ENCODE measurements at places on chromosomes 16 and 17.

- DNase-seq: no peak
These were observed 2.5 kb downstream of the GUCY2D start for GRCh38 chr17:8004899-8005298.

GRCh38 chr17:18093616-18094408, 6.1 kb downstream of the DRG2 start:
- DNase-seq: no peak

GRCh38 chr17:61318684-61319098, 81.0 kb upstream of the TBX2 start:
- no peak for DNase-seq

DNA sequence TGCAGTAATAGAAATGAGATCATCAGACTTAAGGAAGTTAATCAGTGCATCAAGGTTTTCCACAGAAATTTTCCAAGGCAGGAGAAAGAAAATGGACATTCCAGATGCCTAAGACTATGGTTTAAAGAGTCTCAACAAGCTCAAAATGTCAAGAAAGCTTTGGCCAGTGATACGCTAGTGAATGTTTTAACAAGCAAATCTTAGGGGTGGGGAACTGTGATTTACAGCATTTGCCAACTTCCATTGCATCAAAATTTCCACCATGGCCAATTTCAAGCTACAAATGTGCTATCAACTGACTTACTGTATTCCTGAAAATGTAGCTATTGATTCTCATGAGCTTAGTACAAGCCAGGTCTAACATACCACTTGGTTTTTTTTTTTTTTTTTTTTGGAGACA, 82.4 kb upstream of the CLEC3A start:
- DNase-seq: no peak

DNA sequence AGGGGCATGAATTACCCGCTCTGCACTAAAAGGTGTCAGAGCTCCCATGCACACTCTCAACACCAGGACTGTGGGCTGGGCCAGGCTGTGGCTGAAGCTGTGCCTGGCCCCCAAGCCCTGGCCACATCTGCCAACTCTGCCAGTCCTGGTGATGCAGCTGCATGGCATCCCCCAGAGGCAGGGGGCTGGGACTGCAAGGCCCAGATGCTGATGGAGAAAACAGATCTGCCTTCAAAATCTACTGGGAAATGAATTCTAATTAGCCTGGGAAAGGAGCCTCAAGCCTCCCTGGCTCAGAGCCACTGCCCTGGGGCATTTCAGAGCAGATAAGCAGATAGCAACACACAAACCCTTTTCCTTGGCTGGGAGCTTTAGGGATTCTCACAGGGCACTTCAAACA, 3.4 kb downstream of the CHST6 start:
- no peak for DNase-seq

All from stimulated activated CD8-positive, alpha-beta memory T cell treated with anti-CD3 and anti-CD28 coated beads, Interleukin-7, amount 100 ng/mL, for 4 hours (primary cell).